ENCODE measurements at places on chromosomes 12 and 14.
A peak's percentile ranks its signal among the peaks of the same experiment; 100 is the strongest.

GRCh38 chr14:35438910-35439713, 34.6 kb upstream of the NFKBIA start:
- DNase-seq = no peak

GRCh38 chr12:80641936-80642335, 65.5 kb upstream of the MYF6 start:
- DNase-seq = no peak

- DNase-seq = no peak
These were observed 66.1 kb downstream of the PDZRN4 start for GRCh38 chr12:41254004-41254914.

GRCh38 chr12:67449591-67450052, 180.5 kb downstream of the CAND1 start:
- no peak for DNase-seq

GRCh38 chr12:31572900-31573600, 17.9 kb downstream of the DENND5B start:
- no peak for DNase-seq

DNA sequence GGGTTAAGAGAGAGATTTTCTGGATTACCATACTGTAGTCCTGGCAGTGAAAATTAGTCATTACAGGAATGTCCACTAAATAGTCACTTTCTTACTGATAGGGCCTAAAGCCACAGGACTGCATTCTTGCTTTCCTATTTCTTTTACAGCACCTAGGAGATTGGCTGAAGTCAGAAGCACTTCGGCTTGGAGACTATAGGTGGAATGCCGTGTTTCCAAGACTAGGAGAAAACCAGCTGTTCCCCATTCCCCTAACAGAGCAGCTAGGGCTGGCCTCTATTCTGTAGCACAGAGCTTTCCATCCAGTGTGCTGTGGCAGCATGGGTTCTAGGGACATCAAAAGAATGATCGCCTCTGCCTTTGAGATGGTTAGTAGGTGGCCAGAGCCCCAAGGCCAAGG, 15.1 kb downstream of the PIGH start:
- DNase-seq = no peak

- DNase-seq = no peak
These were observed 254.7 kb downstream of the ADGRD1 start for GRCh38 chr12:131208425-131208824.

GRCh38 chr12:112368856-112369255, 13.4 kb downstream of the HECTD4 start:
- no peak for DNase-seq

DNA sequence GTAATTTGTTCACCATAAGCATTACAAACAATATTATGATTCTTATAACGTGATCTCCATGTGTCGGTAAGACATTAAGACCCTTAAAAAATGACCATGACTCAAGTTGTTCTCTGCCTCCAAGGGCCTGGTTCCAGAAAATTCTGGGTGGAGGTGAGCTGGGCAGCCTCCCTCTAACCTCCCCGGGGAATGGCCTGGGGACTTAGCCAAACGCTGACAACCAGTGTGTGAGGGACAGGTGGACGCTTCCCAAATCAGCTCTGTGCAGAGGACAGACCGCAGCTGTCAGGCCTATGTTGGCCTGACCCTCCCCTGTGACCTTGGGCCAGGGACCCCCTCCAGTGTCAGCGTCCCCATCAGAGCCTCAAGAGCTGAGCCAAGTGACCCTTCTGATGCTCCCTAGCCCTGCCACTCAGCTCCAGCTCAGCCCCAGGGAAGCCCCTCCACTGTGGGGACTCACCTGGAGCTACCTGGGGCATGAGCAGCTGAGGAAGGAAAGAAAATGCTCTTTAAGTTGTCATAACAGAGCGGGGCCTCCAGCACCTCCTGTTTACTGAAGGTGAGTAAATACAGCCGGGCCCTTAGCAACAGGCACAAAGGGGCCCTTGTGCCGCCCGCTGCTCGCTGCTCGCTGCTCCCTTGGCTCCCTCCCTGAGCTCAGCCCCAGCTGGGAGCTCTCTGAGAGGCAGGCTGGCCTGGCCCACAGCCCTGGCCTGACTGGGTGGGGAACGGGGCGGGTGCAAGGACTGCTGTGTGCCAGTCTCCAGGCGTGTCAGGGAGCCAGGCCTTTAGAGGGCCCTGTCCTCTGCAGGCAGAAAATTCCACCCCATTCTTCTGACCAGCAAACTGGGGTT, 116.6 kb downstream of the CALM1 start:
- no peak for DNase-seq

DNA sequence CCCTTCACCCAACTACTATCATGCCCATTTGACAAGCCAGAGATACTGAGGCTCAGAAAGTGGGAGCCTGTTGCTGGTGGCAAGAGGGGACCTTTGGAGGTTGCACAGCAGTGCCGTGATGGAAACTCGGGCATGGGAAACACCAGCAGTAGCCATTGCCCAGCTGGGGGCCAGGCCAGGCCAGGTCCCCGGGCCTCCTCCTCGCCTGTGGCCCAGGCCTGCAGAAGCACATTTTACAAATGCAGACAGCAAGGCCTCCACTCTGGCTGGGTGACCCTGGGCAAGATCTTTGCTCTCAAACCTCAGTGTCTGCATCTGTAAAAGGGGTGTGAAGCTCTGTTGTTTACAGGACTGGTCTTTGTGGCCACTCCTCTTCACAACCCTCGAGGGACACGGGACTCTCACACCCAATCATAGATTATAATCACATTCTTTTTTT, 4.5 kb upstream of the SH2B3 start:
- no peak for DNase-seq

- DNase-seq = no peak
These were observed 74.4 kb upstream of the PAWR start for GRCh38 chr12:79765157-79765556.

- DNase-seq = peak; percentile 94
These were observed 3.2 kb downstream of the MGST1 start for GRCh38 chr12:16350682-16351081.

DNA sequence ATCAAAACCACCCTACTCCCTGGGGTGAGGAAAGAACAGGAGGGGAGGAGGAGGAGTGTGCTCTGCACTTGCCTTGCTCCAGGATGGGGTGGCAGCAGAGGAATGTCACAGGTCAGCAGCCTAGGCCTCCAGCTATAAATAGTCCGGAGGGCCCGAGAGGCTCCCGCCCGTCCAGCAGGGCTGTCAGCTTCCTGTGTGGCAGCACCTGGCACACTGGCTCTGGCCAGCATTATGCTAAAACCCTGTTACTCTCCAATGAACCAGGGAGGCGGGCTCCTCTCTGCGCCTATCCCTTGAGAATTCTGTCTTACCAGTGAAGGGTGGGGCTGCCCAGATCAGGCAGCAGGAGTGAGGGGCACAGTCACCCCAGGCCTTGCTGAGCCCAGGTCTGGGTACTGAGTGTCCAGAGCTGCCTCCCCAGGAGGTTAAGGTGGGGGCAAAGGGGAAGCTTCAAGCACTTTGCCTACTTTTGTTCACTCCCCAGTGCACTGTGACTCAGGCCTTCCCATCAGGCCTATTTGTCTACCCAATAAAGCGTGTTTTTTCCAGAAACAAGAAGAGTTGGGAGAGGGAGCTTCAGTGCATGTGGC, 1.2 kb upstream of the COX14 start:
- DNase-seq = no peak

- no peak for DNase-seq
These were observed 143.1 kb upstream of the HMGA2 start for GRCh38 chr12:65681226-65681625.

DNA sequence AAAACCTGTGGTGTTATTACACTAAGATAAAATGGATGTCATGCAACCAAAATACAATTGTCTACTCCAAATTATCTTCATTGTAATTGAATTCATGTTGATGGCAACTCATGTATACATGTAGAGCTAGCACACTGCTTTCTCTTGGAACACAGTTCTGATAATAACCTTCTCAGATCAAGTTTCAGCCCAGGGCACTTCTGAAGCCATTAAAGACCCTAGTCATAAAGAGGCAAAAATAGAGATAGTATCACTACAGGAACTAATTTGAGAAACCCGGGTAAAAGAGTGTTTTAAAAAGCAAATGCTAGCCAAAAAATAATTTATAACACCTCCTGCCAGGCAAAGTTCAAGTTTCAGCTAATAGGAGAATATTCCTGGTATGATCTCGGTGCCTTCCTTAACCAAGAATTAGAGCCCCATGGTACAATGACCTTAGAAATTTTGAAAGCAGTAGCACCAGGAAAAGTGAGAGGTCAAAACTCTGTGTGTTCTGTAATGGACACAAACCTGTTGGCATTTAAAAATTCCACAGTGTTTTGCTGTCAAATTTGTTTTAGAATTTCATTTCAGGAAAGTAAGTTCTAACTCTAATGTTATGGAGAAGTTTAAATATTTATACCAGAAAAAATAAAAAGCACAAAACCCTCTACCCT, 105.0 kb upstream of the FRMD6 start:
- DNase-seq = no peak

DNA sequence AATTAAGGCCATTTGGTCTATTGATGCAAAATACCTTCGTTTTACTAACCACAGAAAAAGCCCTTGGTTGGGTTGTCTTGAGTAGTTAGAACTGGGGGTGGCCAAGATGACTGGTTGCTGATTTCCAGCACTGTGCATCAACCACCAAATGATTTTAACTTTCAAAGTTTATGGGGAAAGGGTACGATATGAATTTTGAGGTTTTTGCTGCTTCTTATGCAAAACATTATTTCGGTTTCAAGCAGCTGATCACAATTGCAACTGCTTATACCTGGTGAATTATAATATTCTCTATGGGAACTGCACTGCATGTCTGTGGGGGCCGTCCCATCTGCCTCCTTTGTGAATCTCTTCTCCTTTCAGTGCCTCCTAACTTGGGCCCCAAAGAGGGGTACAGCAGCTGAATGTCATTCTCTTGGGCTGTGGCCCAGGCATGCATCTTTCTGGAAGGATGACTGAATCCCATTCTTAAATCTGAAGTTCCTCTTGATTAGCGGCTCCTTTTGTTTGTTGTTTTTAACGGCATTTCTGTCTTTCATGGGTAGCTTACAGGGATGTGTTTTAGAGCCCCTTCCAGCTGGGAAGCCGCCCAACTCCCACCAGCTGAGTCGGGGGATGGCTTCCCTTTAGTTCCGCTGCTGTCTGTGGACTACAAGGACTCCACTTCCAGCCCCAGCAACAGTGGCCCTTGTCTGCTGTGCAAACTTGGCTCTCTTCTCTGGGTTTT, 479.8 kb downstream of the ZFP36L1 start:
- no peak for DNase-seq

- no peak for DNase-seq
These were observed 39.4 kb downstream of the RHOJ start for GRCh38 chr14:63243646-63244045.

DNA sequence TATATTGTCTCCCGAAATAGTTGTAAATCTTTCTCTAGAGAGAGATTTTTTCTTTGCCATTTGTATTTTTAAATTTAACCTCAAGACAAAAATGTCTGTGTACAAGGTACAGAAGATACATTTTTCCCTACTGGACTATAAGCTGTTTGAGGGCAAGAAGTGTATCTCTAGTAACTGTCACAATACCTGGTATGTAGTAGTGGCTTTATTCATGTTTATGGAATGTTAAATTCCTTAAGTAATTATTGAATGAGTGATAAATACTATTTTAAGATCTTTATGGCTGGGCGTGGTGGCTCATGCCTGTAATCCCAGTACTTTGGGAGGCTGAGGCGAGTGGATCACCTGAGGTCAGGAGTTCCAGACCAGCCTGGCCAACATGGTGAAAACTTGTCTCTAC, 24.4 kb upstream of the CDK17 start:
- DNase-seq = no peak

GRCh38 chr12:48018618-48018995, 14.3 kb upstream of the COL2A1 start:
- DNase-seq = no peak

DNA sequence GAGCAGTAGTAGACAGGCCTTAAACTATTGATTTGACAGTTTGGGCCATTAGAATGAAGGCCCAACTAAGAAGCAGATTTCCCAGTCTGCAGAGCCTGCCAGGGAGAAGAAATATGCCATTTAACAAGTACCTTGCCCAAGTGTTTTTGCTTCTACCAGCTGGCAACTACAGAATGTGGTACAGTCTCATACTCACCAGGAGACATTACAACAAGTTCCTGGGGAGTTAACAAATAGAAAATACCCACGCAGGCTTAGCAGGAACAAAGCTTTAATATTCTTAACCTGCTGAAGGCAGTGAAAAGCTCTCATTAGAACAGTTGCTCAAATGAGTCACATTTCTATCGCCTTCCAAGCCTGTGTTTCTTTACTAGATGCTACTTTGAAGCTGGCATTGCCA, 241.0 kb downstream of the TMEM117 start:
- DNase-seq = no peak

DNA sequence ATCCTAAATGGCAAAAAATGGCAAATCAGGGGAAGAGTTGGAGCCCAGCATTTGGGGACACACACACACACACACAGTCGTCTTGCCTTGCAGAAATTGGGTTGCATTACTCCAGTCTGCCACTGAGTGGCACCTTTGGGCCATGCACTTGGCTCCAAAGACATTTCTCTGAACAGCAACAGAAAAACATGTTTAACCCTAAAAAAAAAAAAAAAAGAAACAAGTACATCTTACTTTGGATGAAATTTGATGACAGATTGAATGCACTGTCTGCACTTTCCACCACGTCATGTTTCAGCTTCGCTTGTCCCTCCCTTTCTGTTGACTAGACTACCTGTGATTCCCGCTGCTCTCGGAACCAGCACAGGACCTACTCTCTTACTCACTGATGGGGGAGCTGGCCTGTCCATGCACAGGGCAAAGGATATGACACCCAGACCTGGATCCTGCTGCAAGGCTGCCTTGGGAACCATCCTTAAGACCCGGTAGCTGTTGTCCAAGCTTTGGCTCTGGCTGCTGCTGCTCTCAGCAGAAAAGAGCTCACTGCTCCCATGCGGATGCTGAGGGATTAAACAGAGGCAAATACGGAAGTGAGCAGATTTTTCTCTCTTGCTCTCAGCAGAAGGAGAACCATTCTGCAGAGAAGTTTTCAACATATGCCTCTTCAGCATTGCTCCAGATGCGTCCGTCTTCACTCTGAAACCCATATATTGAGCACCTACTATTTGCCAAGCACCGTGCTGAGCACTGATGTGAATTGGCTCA, 376.8 kb downstream of the DPF3 start:
- DNase-seq = peak; percentile 80

DNA sequence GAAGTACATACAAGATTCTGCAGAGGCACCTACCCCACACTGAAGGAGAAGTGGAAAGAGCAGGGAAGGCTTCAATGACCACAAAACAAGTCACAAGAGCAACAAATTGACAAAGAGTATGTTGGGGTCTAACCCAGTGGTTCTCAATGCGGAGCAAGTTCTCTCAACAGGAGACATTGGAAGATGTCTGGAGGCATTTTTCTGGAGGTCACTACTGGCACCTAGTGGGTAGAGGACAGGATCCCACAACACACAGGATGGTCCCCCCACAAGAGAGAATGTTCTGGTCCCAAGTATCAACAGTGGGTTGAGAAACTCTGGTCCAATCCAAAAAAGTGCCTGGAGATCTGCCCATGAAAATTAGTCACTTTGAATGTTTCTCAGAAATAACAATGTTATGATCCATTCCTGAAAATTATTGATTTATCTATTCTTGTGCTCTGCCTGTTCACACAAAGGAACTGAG, 3.4 kb downstream of the SSH1 start:
- DNase-seq = peak; percentile 82

- DNase-seq = no peak
These were observed 310.3 kb downstream of the DPF3 start for GRCh38 chr14:72583316-72584272.
